Osteoblast (primary cell): ENCODE measurements at places on chromosomes 3 and 15. TPM values are rescaled to one million over a fixed set of nuclear protein-coding genes. Genes with fewer than 3 reads are reported as not detected.
A peak's percentile ranks its signal among the peaks of the same experiment; 100 is the strongest.

GRCh38 chr15:100252779-100253417 lies 88.9 kb downstream of the ADAMTS17 start:
- no peak for DNase-seq

FRMD4B gene
- 0.72 and 0.88 TPM in 2 replicates for total RNA-seq

GRCh38 chr3:165404357-165405027 lies 208.3 kb upstream of the SLITRK3 start:
- no peak for DNase-seq

IFT80 gene
- total RNA-seq: 63.0 and 63.6 TPM in 2 replicates

DNA sequence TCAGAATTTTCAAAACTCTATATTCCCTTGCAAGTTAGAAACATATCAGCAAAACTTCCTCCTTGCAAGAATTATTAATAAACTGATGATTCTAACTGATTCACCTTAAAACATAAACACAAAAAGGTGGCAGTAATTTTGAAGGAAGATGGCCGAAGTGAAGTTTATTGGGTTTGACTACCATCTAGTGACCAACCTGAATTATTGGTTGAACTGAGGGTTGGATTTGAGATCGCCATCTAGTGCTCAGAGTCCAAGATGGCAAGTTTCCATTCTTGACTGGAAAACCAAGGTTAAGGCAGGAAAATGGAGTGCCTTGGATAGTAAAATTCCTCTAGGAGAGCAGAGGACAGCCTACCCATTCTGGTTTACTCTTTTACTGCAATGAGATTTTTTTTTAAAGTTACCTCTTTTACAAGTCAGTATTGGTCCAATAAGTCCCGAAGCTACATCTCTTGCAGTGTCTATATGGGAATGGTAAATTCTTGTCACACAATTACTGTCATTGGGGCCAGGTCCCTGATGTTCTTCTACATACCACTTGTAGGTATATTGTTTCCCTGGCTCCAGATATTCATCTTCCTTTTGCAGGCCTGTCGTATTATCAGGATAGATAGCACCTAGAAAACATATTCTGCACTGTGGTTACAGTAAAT lies 51.6 kb upstream of the CP start:
- peak; percentile 83 for DNase-seq

ST8SIA2 gene
- 0.29 and 0.36 TPM in 2 replicates for total RNA-seq
